ENCODE measurements at places on chromosomes 4 and X. TPM values are rescaled to one million over a fixed set of nuclear protein-coding genes. Genes with fewer than 3 reads are reported as not detected.

The GAGE2A gene
- not detected for total RNA-seq

The SPP1 gene
- total RNA-seq, result not detected

The RAB41 gene
- not detected for total RNA-seq

The ITGB1BP2 gene
- 2.7 TPM for total RNA-seq

The CCDC120 gene
- not detected for total RNA-seq

The HSD17B10 gene
- total RNA-seq, result 158 TPM

The GPC4 gene
- not detected for total RNA-seq

The SUPT20HL1 gene
- not detected for total RNA-seq

The PDE6B gene
- not detected for total RNA-seq

DNA sequence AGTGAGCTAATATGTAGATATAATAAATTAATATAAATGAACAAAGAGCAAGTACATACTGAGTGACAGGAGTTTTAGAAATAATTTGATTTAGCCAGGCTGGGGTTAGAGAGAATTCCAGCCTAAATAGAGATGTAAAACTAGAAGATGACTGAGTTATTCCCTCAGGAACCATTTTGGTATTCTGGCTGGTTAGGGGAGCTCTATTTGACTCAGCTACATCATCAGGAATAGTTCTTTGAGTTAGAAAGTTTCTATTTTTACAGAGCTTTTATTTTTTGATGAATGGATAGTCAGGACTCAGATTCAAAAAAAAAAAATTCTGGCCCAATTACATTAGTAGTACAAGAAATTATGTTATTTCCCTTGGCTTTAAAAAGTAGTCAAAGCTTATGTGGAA lies 180.4 kb upstream of the MID1 start:
- no peak for DNase-seq

DNA sequence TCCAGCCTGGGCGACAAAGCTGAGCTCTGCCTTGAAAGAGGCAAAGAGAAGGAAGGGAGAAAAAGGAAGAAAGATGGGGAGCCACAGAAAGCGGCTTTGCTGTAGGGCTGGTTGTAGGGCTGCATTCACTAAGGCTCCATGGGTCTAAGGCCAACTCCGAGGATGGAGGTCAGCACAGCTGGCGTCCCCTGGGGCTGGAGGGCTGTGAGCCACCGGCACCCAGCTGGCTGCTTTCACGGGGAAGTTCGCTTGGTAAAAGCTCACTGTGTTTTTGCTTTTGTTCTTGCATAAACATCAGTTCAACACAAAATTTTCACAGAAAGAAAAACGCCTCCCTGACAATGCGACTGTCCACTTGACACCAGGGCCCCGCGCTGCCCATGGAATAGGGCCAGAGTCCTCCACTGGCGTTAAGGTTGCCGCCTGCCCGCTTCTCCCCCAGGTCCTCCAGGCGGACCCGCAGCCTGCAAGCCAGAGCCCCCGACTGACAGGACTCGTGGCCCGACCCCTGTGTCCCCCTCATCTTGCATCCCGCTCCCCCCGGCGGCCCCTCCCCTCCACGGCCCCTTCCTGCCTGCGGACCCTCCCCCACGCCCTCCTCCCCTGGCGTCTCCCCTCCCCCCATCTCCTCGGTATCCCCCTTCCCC lies 1.1 kb downstream of the RNF212 start:
- DNase-seq, result no peak

GRCh38 chrX:137031517-137032340 lies 2.1 kb downstream of the GPR101 start:
- DNase-seq, result no peak

GRCh38 chr4:77044461-77045150 lies 31.2 kb downstream of the CCNI start:
- peak; percentile 67 for DNase-seq

GRCh38 chrX:68947882-68948605 lies 119.2 kb downstream of the EFNB1 start:
- DNase-seq, result no peak

DNA sequence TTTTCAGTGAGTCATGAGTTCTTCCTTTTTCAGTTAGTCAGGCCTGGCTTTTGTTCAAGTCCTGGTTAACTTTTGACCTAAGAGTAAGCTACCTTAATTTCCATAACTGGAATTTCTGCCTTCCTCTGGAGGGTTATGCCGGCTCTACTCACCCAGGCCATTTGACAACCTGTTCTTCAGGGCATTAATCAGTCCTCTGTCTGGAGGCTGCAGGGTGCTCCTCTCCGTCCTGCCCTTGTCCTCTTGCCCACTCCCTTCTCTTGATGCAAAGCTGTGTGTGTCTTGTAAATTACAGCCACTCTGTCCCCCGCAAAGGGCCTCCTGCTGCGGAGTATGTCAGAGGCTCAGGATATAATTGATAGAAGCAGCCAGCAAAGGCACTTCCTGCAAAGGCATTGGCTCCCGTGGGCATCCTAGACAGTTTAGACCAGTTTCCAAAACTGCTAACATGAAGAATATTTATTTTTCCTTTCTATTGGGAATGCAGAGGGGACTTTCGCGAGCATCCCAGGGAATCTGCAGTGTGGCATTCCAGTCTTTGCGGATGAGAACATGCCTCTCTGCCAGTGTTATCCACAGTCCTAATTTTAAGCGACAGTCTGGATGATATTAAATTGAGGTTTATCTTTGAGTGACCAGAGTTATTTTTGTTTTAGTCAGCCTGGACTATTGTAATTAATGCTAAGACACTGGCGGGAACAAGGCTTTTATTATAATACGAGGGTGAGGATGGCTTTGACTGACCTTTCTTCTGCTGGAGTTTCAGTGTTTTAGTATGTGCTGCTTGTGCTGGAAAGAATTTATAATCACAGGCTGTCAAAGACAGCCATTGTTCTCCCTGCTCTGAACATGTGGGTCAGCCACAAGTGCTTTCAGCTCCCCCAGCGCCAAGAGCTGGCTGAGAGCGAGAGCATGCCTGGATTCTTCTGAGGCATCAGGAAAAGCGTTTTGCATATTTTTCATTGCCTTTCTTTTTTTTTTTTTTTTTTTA lies 74.2 kb downstream of the LIMCH1 start:
- DNase-seq, result no peak

GRCh38 chr4:170497112-170497511 lies 407.4 kb upstream of the AADAT start:
- no peak for DNase-seq

DNA sequence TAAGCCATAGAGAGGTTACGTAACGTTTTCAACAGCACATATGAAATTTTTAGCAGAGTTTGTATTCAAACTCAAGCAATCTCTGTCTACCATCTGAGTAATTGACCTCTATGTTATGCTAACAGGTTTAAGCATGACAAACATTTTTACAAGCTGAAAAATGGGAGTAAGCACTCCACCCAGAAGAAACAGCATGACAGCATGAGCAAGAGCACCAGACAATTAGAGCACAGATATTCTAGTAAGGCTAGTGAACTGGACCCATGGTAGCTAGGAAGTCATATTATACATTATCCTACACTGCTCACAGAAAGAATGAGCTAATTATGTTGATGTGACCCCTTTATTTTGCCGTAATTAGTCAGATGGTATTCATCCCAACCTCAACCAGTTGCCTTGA lies 200.5 kb downstream of the PABPC4L start:
- no peak for DNase-seq

- no peak for DNase-seq
Observed at GRCh38 chr4:74197080-74197479, 39.2 kb downstream of the MTHFD2L start.

DNA sequence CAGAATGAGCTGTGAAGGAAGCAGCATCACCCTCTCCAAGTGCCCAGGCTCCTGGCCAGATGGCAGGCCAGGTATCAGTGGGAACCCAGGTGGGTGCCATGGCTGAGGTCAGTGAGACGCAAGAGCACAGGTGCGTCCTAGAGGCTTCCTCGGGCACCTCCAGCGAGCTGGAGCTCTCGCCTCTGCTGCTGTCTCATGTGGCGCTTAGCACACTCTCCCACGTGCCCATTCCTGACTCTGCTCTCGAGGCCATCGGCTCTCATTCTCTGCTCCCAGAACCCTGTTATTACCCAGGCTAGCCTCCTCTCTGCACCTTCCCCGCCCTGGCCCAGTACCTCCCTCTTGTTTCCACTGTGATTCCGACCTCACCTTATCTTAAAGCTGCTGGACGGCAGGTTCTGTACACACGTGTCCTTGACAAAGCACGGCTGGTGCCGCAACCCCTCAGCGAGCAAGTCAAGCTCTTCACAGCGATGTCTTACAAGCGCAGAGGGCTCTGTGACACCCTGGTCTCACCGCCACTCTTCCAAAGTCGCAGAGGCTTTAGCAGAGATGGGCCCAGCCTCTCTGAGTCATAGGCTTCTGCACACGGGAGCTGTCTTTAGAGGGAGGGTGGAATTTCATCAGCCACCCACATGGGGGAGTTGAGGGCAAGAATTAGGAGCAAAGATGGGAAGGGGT lies 15.4 kb upstream of the MSANTD1 start:
- no peak for DNase-seq

DNA sequence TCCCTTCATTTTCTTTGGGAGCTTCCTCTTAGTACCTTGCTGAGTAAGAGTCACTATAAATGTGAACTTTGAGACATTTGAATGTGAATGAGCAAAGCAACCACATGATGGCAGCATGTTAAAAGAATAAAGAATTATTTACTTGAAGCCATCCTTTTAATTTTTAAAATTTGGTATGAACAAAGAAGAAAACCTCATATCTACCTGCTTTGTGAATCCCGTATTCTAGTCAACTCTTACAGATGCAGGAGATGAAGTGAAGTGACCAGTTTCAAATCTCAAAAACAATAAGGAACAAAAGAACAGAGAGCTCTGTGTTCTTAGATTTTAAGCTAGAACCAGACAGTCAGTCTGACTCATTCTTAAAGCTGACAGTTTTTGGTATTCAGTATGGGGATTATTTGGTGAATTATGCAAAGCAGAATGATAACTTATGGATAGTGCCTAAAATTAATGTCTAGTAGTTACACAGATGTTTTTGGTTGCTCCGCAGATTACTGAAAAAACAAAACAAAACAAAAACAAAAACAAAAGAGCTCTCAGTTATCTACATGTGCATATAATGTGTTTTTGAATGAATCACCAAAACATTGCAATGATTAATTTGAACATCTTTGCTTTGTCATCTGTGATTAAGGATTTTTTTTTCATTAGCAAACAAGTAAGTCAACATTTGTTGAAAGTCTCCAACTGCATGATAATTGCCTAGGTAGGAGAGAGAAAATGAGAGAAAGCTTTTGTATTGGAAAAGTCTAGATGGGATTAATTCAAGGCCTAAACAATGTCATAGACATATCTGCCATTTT lies 48.2 kb upstream of the H2AZ1 start:
- DNase-seq, result peak; percentile 65

DNA sequence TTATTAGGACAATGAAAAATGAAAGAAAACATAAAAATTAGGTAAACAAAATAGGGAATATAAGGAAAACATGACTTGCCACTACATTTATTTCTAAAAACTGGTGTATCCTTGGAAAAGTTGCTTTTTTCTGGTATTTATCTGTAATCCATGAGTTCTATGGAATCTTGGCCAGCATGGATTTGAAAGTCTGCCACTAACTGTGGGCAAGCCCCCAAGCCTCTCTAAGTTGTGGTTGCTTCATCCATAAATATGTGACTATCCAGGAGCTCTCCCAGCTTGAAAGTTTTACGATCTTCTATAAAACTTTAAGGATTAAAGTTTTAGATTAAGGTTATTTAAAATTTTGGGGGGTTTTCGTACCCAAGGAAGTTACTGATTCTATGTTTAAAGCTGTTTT lies 21.8 kb downstream of the RPS6KA3 start:
- DNase-seq, result no peak

GRCh38 chrX:109911046-109911445 lies 91.9 kb upstream of the TMEM164 start:
- no peak for DNase-seq

GRCh38 chr4:31234494-31234893 lies 514.3 kb downstream of the PCDH7 start:
- no peak for DNase-seq

GRCh38 chrX:10483191-10483831 lies 137.1 kb downstream of the MID1 start:
- no peak for DNase-seq

DNA sequence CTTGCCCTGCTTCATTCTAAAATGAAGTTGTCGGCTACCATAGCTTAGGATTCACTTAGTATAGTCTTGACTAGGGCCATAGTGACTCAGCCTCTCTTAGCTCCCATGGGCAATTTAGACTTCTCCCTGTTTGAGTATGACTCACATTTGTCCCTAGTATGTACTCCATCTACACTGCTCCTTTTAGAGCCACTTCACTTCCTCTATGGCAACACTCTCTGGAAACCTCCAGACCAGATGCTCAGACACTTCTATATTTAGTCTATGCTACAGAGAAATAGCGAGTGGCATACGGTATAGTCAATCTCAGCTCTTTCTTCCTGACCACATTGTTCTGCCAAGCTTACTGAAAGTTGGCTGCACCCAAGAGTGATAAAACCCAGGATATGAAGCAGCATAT lies 11.2 kb downstream of the MEPE start:
- DNase-seq, result no peak

DNA sequence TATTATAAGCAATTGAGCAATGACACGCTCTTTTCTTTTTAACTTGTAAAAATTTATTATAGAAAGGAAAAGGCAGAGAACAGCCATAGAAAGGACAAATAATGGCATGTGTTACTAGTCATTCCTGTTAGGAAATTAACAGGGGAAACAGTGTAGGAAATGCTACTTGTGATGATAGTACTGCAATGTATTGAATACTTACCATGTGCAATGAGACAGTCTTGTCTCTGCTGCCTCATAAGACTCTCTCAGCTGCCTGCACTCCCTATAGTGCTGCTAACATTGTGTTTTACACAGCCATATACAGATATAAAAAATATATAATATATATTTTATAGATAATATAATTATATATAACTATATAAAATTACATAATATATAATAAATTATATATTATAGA lies 62.3 kb upstream of the SHOX start:
- DNase-seq, result no peak

GRCh38 chrX:151151665-151152267 lies 24.6 kb upstream of the GPR50 start:
- peak; percentile 86 for DNase-seq

GRCh38 chr4:630656-631055 lies 5.3 kb downstream of the PDE6B start:
- no peak for DNase-seq

- DNase-seq, result no peak
Observed at GRCh38 chr4:152508818-152509217, 27.1 kb downstream of the FBXW7 start.
